Activated T-cell treated with anti-CD3 and anti-CD28 coated beads for 48 hours (primary cell): ENCODE measurements at places on chromosomes 11 and 22.

GRCh38 chr11:63870351-63871140 lies 31.6 kb downstream of the MARK2 start:
- DNase-seq, result peak; percentile 5

GRCh38 chr22:21921729-21922128 lies 30.9 kb downstream of the PPM1F start:
- no peak for DNase-seq

- DNase-seq, result no peak
Measured at GRCh38 chr11:78973876-78974275, 399.2 kb upstream of the NARS2 start.

DNA sequence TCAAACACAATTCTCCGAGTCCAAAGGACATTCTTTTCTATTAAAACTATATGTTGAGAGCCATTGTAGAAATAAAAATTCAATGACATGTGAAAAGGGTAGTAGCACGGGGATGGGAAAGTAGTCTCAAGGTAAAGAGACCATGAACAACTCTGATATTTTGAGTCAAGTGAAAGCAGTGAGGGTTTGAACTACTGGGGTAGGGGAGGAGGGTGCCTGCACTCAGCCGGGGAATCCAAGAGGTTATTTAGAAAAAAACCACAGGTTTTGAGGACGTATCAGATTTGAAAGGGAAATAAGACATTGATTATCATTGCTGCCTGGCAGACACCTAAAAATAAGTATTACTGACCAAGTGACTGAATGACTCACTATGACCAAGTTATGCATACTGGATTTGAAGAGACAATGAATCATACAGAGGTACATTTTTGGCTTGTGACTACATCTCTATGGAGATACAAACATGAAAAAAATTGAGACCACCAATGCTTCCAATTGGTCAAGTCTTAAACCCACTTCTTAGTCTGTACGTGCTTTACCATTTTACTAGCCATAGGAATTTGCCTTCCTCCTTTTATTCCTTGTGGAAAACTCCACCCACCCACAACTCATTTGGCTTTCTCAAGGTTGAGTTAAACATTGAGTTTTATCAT lies 2.2 kb upstream of the OR52H1 start:
- no peak for DNase-seq

DNA sequence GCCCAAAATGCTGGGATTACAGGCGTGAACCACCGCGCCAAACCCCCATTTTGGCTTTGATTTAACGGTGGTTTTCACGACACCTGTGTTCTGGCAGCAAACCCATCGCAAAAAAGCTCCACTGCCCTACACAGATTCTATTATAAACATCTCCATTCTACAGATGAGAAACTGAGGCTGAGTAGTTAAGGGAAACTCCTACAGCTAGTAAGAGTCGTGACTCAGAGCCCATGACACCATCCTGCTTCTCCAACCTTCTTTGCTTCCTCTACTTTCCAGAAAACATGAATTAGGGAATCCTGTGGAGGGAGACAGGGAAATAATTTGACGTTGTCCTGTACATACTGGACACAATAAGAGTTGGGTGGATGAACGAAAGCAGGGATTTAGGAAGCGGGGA lies 429 bp upstream of the SNX15 start:
- DNase-seq, result no peak

DNA sequence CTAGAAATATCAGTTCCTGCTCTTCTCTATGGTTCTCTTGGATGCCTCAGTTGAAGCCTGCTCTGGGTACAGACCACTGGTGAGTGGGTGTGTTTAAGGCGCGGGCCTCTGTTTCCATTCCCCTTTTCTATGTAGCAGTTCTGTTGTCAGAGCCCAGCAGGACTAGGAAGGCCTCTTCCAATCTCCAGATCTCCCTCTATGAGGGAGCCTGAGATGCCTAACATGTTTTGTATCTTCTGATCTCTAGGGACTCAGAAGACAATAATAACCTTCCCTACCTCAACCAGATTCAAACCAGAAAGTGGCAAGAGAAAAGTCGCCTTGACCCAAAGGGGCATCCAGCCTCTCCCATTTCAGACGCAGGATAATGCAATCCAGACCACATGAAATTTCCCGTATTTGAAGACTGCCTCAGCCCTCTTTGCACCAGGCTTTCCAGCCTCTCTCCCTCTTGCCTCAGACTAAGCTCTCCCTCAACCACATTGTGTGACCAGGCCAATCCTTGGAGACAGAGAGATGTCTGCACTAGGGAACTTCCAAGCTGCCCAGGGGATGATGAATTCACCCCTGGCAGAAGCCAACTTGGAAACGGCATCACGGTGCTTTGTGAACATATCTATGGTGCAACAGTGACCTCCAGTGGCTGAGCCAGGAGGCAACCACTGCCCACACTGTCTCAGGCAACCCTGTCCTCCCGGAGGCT lies 150.1 kb upstream of the UBASH3B start:
- DNase-seq, result peak; percentile 25

- peak; percentile 59 for DNase-seq
Measured at GRCh38 chr11:60915248-60915914, 1.4 kb downstream of the TMEM109 start.
